ENCODE measurements at places on chromosomes 1 and 21.

- no peak for DNase-seq
Observed at GRCh38 chr1:170376801-170377385, 155.1 kb upstream of the GORAB start.

DNA sequence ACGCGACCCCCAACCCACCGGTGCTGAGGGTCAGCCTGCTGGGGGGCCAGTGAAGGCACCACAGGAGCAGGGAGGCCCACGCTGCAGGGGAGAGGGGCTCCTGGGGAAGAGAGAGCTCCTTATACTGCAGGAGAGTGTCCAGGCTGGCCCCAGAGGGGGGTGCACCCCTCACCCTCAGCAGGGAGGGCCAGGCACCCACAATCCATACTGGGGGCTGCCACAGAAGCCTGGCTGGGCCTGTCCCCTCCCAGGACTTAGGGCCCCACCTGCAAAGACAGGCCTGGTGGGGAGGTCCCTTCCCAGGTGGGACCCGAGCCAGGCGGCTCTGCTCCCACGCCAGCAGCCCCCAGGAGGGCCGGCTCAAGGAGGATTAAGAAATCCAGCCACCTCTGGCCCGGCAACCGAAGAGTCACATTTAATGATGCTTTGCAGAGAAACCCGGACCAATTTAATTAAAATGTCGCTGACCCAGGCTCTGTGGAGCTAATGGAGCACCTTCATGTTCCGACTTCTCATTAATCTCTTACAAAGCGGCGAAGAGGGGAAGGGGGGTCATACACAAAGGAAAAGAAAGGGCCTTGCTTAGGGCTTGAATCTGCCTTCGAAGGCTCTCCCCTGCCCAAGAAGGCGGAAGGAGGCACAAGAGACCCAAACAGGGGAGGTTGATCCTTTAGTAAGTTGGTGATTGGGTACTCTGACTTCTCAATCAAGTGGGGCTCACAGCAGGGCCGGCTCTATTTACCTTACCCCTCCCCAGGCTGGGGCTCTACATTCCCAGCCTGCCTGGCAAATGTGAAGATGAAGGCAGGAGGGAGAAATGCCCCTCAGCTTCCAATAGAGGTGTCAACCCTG, 25.0 kb downstream of the WNT9A start:
- DNase-seq, result no peak

GRCh38 chr1:61234587-61234919, 152.2 kb downstream of the NFIA start:
- no peak for DNase-seq

DNA sequence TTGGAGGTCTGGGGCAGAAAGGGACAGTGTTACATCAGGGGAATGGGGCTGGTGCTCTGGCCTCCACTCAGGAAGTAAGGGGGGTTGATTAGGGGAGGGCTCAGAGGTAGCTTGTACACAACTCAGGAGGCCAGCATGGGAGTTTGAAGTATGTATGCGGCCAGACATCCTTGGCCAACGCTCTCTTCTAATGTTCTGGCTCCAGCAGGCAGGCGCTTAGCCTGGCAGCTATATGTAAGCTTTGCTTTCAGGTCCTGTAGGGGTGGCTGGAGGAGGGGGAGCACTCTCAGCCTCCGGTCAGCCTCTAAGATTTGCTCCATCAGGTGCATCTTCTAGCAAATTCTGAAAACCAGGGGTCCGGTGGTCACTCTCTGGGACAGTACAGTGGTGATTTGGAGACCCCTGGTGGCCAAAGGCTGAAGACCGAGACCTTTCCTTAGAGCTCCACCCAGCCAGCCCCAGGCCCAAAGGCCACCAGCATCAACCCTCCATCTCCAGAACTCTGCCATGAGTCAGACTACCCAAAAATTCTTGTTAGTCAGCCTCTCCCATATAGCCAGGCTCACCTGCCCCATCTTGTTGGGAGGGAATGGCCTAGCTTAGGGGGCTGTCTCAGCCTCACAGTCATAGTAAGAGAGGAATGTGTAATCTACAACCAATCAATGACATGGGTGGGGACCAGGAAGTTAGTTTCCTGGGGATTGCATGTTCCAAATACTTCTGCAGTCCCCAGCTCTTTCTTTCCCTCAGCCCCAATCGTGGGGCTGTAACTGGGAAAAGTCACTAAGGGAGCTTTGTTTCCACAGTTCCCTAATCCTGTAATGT, 9.7 kb upstream of the COL8A2 start:
- peak; percentile 60 for DNase-seq

GRCh38 chr21:44790368-44790767, 11.3 kb downstream of the UBE2G2 start:
- no peak for DNase-seq

DNA sequence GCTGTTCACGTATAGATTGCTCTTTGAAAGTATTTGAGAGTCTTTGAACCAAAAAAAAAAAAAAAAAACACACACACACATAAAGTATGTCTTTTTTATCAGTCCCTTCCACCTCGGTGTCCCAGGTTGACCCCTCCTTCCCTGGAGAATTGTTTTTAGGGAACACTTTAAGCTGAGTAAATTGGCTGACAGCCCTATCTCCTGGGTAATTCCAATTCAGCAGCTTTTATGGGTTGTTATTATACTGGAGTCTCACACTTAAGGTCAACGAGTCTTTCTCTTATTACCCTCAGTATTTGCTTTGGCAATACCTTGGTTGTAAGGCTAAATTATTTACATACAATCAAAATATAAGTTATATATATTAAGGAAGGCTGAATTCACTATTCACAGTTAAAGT, 69.4 kb downstream of the SLC30A10 start:
- no peak for DNase-seq

DNA sequence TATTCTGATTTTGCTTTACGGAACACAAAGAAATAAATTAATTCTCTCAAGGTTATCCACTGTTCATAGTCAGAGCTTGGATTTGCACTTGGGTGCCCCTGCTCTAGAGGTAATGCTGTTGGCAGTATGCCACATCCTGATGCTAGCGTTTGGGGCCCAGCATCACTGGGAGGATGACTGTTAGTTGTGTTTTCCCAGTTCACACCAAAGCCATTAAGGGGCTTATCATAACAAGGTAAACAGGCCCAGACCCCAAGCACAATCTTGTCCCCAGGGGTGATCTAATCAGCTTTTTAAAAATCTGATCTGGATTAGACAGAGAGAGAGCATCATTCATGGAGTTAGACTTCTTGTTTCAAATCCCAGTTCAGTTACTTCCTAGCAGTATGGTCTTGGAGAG, 60.2 kb upstream of the PBX1 start:
- DNase-seq, result no peak

GRCh38 chr1:11886986-11887665, 28.4 kb upstream of the NPPB start:
- DNase-seq, result no peak

GRCh38 chr1:53293123-53293522, 34.7 kb downstream of the LRP8 start:
- DNase-seq, result no peak

DNA sequence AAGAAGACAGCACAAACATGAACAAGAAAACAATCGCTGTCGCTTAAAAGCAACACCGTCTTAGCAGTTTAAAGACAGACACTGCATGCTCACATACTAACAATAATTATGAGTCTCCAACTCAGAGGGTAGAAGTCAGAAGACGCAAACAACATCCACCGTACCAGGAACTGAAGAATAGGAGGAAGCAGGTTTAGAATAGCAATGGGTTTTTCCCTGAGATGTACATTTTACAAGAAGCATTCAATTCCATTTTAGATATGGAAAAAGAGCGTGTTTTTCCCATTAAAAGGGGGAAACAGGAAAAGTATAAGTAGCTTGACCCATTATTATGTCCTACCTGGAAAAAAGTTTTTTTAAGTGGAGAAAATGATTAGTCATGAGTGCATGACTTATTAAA, 34.5 kb upstream of the KCNE1 start:
- DNase-seq, result no peak

- DNase-seq, result no peak
Observed at GRCh38 chr1:219189021-219189824, 15.5 kb downstream of the LYPLAL1 start.

DNA sequence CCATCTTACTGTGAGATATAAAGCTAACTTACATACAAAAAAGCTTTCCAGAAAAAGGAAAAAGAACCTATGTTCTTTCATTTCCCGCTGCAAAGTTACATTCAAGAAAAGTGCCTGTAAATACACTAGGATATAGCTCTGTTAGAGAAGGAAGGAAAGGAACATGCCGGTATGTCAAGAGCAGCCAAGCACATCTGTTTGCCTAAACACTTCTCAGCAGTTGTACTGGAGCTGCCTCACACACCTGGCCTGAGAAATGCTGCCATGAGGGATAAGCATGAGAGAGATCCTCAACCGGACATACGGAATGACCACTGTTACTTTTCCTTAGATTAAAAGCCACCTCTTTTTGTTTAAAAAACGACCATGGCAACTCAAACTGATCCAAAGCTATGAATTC, 189.7 kb downstream of the RERE start:
- no peak for DNase-seq

GRCh38 chr21:39373634-39374033, 24.7 kb upstream of the HMGN1 start:
- DNase-seq, result peak; percentile 50

- DNase-seq, result no peak
Observed at GRCh38 chr1:6281511-6282402, 20.9 kb upstream of the GPR153 start.

DNA sequence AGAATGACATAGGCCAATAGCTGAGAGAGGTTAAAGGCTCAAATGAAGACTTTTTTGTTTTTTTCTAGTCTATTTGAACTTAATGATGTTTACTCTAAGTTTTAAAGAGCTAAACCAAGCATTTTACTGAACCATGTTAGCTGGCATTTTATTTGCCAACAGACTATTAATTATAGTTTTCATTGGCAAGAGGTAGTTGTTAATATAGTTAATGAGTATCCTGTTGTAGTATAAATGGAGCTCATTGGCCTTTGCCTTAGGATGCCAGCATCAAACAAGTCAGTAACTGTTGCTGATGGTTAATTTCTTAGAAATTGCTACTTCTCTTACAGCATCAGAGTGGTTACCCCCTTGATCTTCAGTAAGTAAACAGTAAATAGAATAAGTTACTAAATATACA, 339.0 kb upstream of the B3GALT2 start:
- DNase-seq, result no peak

- DNase-seq, result no peak
Observed at GRCh38 chr1:212968368-212968863, 18.1 kb downstream of the VASH2 start.

- no peak for DNase-seq
Observed at GRCh38 chr1:197958438-197959305, 41.5 kb downstream of the LHX9 start.

- DNase-seq, result no peak
Observed at GRCh38 chr1:239049571-239049970, 336.8 kb upstream of the CHRM3 start.

GRCh38 chr1:16145662-16146278, 10.1 kb downstream of the EPHA2 start:
- DNase-seq, result no peak

GRCh38 chr1:224472806-224473205, 38.2 kb upstream of the WDR26 start:
- DNase-seq, result no peak

DNA sequence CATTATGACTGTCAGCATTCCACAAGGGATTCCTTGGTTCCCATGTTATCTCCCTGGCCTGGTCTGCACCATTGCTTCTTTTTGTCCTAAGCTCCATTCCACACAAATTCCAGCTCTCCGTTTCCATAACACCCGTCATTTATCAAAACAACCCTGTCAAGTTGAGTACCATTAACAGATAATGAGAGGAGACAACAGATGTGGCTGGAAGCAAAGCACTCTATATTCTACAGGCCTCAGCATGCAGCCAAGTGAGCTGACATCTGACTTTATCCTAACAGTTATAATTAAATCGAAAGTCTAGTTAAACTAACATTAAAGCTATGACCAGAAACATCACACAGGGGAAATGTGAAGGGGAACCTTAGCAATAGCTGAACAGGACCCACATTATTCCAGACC, 110.4 kb downstream of the RERE start:
- DNase-seq, result no peak

- no peak for DNase-seq
Observed at GRCh38 chr1:87392248-87393192, 63.8 kb downstream of the LMO4 start.

DNA sequence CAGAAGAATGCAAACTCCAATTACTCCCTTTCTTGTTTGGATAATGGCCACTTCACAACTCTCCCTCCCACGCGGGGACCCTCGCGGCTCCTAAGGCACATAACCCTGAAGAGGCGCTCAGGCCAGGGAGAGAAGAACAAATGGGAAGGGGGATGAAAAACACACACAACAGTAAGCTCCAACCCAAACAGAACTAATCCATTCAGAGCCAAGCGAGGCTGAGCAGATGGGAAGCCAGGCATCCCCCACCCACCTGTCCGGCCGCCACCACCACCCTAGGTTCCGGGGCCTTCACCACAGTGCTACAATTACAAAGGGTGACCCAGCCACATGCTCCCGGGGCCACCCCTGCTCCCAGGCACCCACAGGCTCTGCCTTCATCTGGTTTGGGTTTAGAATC, 101.5 kb downstream of the MRPL37 start:
- DNase-seq, result no peak

GRCh38 chr1:82042306-82043060, 241.7 kb downstream of the ADGRL2 start:
- no peak for DNase-seq

- DNase-seq, result no peak
Observed at GRCh38 chr1:8118031-8118451, 91.9 kb upstream of the ERRFI1 start.

DNA sequence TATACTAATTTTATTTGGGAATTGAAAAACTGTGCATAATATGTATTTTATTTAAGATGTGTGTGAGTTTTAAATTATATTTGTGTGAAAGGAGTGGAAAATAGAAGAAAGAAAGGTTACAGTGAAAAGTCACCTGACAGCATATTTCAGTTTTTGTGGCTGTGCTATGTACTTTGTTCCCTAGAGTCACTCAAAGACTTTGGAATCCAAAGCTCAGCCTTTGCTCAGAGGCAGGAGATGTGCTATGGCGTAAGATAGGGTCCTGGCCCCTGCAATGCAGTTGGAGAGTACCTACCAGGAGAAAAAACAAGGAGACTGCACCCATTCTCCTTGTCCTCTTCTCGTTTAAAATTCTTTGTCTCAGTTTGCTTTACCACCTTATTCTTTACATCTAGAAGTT, 2.9 kb downstream of the CCDC30 start:
- DNase-seq, result no peak

- no peak for DNase-seq
Observed at GRCh38 chr1:175132436-175132835, 60.1 kb downstream of the KIAA0040 start.
